ENCODE measurements at places on chromosomes 3 and 15.

DNA sequence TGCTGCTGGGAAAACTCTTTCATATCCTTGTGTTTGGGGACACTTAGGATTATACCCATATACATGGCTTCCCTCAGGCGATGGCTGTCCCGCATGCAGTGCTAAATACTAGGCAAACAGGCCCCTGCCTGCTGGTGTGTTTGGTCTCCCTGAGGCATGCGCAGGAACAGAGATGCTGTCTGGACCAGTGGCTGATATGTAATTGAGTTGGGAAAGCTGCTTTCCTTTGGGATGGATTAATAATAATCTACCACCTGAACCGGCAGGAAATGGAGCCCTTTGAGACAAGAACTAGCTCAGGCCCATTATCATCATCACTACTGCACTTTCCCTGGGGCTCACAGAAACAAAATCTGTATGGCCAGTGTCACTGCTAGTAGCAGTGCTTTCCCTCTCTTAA is 18.0 kb downstream of the ZDHHC3 start:
- DNase-seq: no peak

- no peak for DNase-seq
Observed at GRCh38 chr3:48697952-48698351, 12.2 kb upstream of the NCKIPSD start.

- DNase-seq: no peak
Observed at GRCh38 chr3:23071296-23071695, 131.8 kb upstream of the UBE2E2 start.

DNA sequence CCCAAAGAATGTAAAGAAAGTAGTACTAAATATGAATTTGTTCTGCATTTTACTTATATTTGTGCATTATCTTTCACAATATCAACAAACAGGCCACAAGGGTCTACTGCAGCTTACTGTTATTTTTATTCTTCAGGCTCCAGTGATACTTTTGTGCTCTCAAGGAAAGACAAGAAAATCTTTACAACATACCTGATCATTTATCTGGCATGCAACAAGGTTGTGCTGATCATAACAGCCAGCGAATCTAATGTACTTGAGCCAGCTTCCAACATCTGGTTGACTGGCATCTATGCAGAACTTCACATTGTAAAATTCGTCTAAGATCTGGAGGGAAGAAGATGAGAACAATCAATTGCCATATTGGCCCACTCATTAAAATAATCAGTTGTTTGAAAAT is 520.0 kb downstream of the MECOM start:
- no peak for DNase-seq

DNA sequence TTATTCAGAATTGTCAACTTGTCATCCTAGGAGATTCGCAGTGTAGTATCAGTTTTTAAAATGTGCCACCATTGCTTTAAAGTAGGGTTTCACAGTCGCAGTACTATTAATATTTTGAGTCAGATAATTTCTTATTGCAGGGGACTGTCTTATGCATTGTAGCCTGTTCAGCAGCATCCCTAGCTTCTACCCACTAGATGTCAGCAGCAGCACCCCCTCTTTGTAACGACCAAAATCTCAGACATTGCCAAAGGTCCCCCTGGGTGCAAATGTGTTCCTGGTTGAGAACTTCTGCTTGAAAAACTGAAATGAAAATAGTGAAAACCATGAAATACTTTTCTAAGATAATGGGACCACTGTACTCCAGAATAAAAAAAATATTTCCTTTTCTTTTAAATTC is 474.8 kb downstream of the CNTN3 start:
- no peak for DNase-seq

- no peak for DNase-seq
Observed at GRCh38 chr3:100532411-100532810, 40.0 kb downstream of the TMEM45A start.

DNA sequence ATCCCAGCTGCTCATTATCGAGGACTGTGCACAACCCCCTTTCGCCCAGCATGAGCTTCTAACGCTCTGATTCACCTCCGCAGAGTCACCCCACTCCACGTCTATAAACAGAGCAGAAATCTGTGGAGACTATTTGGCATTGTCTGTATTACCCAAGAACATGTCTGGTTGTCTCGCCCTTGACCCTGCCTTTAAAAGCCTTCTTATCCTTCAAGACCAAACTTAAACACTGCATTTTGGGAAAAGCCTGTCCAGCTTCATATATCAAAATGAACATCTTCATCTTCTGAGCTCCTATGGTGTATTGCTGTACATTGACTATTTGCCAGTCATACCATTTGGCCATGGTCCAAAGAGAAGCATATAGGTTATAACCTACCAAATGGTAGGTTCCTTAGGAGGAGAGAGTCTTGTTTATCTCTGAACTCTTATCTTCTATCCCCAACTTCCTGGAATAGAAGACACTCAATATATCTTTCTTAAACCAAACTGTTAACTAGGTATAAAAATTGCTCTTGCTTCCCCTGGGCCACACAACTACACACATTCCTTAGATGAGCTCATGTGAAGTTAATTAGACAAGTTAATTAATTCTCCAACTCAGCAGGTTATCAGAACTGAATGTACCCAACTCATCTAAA is 90.1 kb downstream of the FBN1 start:
- DNase-seq: no peak

DNA sequence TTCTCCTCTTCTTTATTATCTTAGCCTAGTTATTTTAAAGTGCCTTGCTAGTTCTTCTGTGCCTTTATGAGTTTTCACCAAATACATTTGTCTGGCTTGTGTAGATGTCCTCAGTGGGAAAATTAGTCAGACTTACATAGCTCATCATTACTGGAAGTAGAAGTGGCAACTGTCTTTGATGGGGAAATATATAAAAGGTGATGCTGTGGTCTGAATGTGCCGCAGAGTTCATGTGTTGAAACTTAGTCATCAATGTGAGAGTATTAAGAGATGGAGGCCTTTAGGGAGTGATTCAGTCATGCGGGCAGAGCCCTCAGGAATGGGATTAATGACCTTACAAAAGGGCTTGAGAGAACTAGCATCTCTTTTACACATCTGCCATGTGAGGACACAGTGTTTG is 6.4 kb upstream of the ERICH6 start:
- no peak for DNase-seq

GRCh38 chr3:158258619-158259018 is 148.7 kb downstream of the RSRC1 start:
- no peak for DNase-seq

DNA sequence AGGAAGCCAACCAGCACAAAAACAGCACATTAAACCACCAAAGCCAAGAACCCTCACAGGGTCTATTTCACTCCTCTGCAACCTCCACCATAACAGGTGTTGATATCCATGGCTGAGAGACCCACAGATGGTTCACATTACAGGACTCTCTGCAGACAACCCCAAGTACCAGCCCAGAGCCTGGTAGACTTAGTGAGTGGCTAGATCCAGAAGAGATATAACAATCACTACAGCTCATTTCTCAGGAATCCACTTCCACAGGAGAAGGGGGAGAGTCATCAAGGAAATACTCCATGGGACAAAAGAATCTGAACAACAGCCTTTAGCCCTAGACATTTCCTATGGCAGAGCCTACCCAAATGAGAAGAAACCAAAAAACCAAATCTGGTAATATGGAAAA is 168.1 kb upstream of the CD96 start:
- no peak for DNase-seq

All from cortex of kidney (tissue), 1 donor.